ENCODE measurements at places on chromosomes 6 and 20. TPM values are rescaled to one million over a fixed set of nuclear protein-coding genes. Genes with fewer than 3 reads are reported as not detected.

The SMLR1 gene
- not detected for total RNA-seq

The PRPH2 gene
- 0.78 TPM for total RNA-seq

The RFX6 gene
- not detected for total RNA-seq

The PBOV1 gene
- not detected for total RNA-seq

The VNN1 gene
- total RNA-seq = not detected

The SAMD5 gene
- not detected for total RNA-seq

The RAMACL gene
- 5.5 TPM for total RNA-seq

The SPEF1 gene
- total RNA-seq = 0.20 TPM

The AVP gene
- not detected for total RNA-seq

The CNKSR3 gene
- 4.9 TPM for total RNA-seq

The CRIP3 gene
- not detected for total RNA-seq

The ZBTB46 gene
- total RNA-seq = under 0.01 TPM

The SEL1L2 gene
- total RNA-seq = not detected

The RSPH4A gene
- under 0.01 TPM for total RNA-seq
